ENCODE measurements at places on chromosomes 12 and 14.

DNA sequence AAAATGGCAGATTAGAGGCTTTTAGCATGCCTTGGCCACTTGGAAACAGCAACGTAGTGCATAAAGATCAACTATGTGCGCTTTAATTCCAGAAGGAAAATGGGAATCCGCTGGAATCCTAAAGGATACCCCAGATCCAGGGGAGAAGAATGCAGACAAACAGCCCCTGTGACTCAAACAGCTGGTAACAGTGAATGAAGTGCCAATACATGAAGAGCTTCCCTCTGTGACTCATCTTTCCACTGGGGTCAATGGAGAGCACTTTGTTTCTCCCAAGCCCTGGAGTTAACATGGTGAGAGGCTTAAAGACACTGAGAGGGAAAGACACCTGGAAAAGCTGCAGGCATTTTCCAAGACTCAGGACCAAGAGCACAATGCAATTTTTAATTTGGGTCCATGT lies 263.1 kb downstream of the CEP128 start:
- DNase-seq, result no peak

DNA sequence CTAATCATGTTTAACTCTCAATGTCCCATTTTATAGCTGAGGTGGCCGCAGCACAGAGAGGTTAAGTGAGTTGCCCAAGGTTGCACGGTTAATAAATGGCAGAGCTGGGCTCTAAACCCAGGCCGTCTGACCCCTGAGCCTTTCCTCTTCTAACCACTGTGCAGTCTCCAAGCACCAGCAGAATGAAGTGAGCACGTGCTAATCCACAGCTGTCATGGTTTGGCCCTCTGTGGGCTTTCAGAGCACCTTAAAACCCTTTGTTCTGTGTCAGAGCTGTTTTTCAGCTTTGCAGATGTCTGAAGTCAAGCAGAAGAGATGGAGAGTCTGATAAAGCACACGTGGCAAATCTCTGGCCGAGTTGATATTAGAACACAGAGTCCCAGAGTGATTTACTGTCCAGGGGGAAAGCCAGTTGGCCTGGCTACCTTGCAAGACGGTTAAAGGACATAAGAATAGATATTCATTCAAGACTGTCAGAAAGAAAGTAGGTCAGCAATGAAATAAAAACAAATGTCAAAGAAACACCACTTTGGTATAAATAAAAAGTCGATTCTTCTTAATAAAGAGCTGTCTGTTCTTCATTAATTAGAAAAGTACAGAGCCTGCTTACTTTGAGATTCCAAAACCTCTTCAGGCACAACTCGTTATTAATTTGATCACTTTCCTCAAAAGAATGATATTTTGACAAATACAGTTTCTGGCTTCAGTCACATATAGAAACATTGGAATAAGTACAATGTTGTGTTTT lies 107.3 kb downstream of the CRADD start:
- DNase-seq, result peak; percentile 77

DNA sequence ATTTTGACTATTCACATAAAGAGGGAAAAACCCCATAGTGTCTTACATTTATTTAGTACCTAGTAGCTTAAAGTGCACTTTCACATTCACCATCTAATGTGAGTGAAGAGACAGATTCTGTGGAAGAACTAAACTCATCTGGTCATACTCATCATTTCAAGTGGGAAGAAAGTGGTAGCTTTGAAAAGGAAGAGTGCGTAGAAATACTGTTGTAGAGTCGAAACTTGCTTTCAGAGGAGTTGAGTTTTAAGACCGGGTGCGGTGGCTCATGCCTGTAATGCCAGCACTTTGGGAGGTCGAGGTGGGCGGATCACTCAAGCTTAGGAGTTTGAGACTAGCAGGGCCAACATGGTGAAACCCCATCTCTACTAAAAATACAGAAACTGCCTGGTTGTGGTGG lies 222.2 kb downstream of the ERC1 start:
- DNase-seq, result no peak

GRCh38 chr14:99599393-99599792 lies 4.6 kb downstream of the CCDC85C start:
- DNase-seq, result no peak

DNA sequence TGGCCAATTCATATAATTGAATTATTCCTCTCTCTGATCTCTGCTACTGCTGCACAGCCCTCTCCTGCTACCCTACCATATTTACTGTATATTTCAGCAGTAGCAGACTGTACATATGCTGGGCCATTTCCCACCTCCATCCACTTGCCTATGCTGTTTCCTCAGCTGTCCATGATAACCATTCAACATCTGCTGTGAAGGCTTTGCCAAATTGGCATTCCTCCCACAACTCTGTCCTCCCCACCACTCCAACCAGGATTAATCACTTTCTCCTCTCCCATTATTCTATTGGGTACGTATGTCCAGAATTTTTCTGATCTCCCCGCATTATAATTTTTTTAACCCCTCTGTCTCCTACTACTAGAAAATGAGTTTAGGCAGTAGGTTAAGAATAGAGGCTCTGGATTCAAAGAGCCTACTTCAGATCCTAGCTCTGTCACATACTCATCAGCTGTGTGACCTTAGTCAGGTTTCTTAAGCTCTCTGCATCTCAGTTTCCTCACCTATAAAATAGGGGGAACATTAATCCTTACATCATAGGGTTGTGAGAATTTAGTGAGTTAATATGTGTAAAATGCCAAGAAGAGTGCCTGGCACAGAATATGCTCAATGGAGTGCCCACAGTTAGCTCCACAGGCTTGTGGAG lies 123.3 kb downstream of the KICS2 start:
- no peak for DNase-seq

DNA sequence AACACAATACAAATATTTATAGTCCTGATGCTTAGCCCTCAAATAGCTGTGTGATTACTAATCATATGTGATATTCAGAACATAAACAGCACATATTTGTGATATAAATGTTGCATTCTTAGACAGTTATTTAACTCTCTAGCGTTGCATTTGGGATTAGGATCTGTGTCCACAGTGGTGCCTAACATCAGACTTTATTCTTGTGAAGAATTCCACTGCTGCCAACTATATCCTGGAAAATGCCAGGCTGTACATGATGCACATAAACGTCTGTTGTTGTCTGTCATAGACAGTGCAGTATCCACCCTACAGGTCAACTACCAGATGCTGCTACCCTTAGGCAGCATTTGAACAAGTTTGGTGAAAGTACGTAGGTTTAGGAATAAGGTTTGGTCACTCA lies 39.0 kb downstream of the SLC38A4 start:
- DNase-seq, result no peak

GRCh38 chr12:87793131-87793530 lies 236.1 kb downstream of the C12orf50 start:
- no peak for DNase-seq

DNA sequence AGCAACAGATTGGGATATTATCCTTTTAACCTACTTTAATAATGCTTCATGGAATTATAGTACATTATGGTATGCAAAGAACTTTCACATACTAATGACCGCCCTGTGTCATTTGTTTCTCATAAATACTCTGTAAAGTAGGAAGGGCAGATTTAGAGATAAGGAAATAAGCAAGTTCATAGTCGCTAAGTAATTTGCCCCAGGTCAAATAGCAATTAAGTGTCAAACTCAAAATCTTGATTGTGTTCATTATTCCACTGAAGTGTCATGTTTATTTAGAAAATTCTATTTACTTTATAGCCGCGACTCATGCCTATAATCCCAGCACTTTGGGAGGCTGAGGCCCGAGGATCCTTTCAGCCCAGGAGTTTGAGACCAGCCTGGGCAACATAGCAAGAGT lies 98.7 kb upstream of the ATF1 start:
- no peak for DNase-seq

DNA sequence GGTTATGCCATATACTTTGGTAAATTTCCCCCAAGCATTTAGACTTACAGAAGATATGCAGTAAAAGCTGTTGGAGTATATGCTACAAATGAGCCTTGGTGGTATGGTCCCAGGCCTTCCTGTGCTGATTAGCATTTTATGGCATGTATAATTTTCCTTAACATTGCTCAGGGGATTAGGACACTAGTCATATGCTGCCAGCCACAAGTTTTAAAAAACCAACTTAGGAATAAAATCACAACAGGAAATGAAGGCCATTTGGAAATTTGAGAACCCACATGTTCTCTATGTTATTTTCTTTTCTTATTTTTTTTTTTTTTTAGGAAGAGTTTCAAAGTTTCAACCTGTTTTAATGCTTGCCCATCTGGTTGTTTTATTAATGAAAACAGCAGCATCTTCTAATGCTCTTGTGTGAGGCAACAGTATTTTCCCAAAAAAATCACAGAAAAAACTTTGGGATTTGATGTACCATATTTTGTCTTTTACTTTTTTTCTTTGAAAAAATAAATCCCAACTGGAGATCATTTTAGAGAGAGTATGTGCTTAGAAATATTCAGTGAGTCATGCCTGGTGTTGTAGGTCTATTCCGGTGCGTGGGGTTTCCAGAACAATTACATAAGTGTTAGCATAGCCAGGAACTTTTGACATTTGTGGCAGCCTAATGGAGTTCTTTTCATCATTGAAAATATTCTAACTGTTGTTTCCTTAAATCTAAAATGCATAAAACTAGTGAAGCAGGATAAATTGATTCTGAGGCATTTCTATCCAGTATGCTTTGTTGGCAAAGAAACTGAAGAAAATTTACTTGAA lies 21.7 kb upstream of the DUSP6 start:
- no peak for DNase-seq

DNA sequence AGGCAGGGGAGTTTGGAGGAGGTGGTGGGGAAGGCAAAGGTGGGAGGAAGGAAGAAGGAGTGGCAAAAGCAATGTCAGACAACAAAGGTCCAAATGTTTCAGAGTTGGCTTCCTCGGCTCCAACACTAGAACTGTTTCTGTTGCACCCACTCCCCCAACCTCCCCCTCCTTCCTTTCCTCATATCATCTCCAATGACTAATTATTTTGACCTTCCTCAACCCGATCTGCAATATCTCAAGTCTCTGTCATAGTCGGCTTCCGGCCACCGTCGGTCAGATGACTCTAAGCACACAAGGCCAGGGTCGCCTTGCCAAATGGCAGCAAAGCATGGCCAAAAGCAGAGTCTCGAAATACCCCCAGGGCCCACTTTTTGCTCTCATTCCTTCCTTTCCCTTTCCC lies 637.0 kb upstream of the TBX3 start:
- DNase-seq, result peak; percentile 67

GRCh38 chr12:51925346-51926063 lies 18.2 kb downstream of the ACVRL1 start:
- no peak for DNase-seq

- no peak for DNase-seq
These were observed 81.3 kb downstream of the WDR20 start for GRCh38 chr14:102221026-102221425.

GRCh38 chr14:24310646-24311604 lies at the start of gene LTB4R:
TSS of gene LTB4R (plus strand) at chr14:24311502. CDS start at chr14:24315652, 4,150 bp downstream.
- DNase-seq, result peak; percentile 89

GRCh38 chr12:94593822-94594442 lies 56.4 kb downstream of the TMCC3 start:
- DNase-seq, result no peak

- DNase-seq, result no peak
These were observed 11.7 kb downstream of the TNFRSF1A start for GRCh38 chr12:6330192-6330591.

DNA sequence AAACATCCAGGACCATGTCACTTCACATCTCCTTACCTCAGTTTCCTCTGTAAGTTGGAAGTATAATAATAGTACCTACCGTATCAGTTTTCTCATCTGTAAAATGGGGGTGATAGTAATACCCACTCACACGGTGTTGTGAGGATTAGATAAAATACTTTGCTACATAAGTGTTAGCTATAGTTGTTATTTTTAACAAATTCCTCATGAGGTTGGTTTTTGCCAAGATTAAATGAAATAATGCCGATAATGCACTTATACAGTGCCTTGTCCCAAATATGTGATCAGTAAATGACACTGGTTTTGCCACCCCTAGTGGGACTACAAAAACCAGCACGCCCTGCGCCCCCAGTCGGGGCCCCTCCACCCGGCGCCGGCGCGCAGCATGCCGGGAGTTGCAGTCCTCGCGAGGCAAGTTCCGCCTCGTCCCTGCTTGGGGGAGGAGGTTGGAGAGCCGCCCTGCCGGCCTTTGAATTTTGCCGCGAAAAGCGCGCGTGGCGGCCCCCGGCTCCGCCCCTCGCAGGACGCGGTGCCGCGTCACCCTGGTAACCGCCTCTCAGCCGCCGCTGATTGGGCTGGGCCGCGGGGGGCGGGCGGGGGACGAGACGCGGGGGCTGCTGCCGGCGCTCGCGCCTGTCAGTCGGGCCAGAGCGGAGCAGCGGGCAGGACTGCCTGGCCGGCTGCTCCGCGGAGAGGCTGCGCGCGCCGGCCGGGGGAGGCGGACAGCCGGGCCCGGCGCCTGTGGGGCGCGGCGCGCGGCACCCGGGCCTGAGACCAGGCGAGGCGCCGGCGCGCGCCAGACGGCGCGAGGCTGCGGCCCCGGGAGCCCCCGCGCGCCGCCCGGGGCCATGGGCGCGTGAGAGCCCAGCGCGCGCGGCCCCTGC lies at the start of gene FAM222A:
TSS of gene FAM222A (plus strand) at position 639 of the 884 bp plus-strand sequence. CDS start 30,322 bp downstream, outside the sequence.
- peak; percentile 99 for DNase-seq

DNA sequence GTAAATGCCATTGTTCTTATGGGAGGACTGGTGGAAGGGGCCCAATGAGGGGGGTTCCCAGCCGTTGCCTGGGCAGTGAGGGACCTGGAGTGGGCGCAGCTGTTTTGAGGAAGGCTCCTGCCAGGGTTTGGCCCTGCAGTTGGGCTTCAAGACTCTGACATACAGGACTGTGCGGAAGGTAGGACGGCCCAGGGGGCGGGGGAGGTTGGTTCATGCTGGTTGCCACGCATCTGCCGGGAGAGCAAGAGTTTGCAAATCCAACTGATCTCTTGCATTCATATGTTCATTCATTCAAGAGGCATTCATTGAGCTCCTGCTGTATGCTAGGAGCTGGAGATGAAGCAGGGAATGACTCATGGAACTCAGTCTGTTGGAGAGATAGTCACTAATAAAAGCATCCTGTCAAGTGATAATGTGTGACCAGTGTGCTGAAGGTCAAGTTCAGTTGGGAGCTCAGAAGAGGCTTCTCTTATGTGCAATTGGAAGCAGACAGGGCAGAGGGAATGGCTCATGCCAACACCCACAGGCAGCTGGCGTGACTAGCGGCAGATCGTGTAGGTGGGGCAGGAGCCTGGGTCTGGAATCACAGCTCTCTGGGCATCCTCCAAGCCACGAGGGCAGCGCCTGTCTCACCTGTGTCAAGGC lies 7.8 kb downstream of the SH2B3 start:
- no peak for DNase-seq
